AG20443 (cell line): ENCODE measurements at places on chromosomes 12 and 14.
A peak's percentile ranks its signal among the peaks of the same experiment; 100 is the strongest.

GRCh38 chr14:79318371-79318770, 892.9 kb downstream of the DIO2 start:
- DNase-seq, result no peak

- no peak for DNase-seq
These were observed 6.2 kb upstream of the WDR89 start for GRCh38 chr14:63647696-63648410.

DNA sequence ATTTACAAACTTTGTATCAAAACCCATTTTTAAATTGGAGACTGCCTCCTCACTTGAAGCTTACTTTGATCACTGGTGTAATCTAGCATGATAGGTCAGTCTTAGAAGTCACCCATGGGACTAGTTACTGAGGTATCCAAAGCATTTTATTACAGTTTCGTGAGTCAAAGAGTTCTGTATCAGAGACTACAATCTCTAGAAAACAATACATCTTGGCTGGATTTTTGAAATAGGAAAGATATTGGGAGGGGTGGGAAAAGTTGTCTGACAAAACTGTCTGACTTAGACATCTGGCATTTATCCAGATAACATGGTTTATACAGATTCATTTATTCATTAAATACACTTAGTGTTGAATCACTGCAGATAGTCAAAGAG, 173.5 kb upstream of the PDZRN4 start:
- no peak for DNase-seq

DNA sequence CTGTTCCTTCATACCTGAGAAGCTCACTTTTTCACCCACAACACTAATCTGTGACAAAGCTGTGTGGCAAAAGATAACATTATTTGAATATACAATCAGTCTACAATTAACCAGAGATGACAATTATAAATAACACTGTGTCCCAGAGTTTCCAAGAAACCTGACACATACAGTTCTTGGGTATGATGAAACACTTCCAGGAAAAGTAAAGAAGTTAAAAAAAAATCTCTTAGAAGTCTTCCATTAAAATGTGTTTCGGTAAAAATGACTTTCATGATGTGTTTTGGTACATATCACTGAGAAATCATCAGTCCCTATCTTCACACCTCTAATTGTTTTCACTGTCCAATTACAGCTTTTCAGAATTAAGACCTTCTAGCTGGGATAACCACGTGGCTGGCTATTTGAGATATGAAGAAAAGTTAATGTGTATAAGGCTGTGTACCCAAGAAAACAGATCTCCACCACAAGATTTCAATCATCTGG, 390.2 kb downstream of the SOX5 start:
- no peak for DNase-seq

DNA sequence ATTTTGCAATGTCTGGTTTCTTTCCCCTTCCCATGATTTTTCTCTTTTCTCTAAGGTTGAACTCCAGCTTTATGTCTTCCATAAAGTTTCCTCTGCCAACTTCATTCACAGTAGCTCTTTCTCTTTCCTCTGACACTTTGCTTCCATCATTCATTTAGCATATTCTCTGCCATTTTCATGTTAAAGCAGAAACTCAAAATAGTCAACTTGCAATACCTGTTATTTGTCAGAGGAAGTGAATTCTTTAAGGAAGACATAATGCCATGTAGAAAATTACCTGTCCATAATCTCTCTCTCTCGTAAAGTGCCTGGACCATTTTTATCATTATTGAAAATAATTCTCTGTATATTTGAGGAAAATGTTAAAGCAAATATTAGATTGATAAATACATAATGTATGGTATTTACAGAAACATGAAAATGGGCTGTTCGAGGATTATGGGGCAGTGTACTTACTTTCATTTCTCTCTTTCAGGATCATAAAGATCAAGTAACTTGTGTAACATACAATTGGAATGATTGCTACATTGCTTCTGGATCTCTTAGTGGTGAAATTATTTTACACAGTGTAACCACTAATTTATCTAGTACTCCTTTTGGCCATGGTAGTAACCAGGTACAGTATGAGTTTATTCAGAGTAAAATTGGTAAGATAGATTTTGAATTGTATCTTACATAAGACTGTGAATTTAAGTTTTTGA, 12.6 kb downstream of the NEDD1 start:
- no peak for DNase-seq

DNA sequence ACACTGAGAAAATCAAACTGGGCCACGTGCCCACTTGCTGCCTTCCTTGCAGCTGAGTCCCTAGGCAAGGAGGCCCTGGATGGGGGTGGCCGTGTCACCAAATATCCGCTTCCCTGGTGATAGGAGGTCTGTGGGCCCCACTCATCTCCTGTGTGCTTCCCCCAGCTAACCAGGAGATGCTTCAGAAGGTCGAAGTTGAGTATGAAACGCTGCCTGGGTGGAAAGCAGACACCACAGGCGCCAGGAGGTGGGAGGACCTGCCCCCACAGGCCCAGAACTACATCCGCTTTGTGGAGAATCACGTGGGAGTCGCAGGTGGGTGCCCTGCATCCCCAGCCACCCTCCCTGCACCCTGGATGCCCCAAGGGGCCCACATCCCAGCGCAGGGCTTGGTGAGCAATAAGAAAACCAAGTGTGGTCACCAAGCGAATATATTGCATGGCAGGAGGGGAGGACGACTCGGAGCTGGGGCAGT, 6.8 kb upstream of the SIVA1 start:
- DNase-seq, result no peak

DNA sequence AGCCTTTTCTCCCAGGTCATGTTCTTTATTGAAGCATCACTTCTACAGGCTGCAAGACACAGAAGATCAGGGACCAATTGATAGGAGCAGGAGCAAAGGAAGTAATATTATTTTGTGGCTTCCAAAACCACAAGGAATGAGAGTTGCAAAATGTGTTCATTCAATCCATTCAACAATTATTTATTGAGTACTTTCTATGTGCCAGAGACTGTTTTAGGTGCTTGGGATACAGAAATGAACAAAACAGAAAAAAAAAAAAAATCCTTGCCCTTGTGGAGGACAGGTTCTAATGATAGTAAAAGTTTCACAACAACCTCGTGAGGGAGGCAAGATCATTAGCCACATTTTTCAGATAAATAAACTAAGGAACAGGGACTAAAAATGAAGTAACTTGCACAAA, 20.1 kb upstream of the DACT1 start:
- no peak for DNase-seq

- no peak for DNase-seq
These were observed 86.3 kb upstream of the NRXN3 start for GRCh38 chr14:78083837-78084236.

- no peak for DNase-seq
These were observed 156.6 kb upstream of the BTG1 start for GRCh38 chr12:92302041-92302829.

GRCh38 chr14:69351385-69351784, 46.7 kb downstream of the ERH start:
- DNase-seq, result no peak

DNA sequence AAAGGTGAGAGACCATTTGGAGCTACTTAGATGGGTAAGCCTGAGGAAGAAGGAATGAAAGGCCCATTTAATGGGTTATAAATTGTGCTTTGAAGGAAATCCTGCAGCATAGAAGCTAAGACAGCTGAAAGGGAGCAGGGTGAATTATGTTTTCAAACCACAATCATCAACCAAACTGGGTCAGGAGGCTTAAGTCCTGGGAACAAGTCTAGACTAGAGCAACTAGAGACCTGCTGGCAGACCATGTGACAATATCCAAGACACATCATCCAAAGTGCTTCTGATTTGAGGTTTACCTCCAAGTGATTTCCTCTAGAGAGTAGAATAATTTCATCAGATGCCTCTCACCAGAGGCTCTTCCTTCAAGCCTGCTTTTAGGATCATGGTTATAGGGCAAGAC, 53.7 kb downstream of the MAP3K9 start:
- DNase-seq, result no peak

GRCh38 chr12:31850268-31850667, 108.9 kb upstream of the RESF1 start:
- no peak for DNase-seq

- no peak for DNase-seq
These were observed 167.9 kb upstream of the AVPR1A start for GRCh38 chr12:63318933-63319332.

DNA sequence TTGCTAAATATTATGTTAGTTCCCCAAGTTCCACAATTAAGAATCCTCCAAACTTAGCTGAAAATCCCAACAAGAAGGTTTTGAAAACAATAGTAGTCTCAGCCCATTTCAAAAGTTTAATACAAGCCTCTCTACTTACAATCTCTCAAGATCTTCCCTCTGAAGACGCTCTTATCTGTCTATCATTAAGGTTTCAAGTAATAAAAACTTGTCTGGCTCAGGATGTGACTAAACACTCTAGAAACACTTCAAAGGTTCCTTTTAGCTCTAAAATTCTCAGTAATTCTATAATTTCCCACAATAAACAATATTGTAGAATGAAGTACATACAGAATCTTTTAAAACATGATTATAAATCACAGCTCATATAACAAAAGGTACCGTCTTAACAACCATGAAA, 16.3 kb downstream of the YAF2 start:
- no peak for DNase-seq

GRCh38 chr12:5099591-5099990, 55.9 kb downstream of the KCNA5 start:
- DNase-seq, result no peak

- DNase-seq, result no peak
These were observed 5.7 kb upstream of the CCND2 start for GRCh38 chr12:4267704-4268328.

DNA sequence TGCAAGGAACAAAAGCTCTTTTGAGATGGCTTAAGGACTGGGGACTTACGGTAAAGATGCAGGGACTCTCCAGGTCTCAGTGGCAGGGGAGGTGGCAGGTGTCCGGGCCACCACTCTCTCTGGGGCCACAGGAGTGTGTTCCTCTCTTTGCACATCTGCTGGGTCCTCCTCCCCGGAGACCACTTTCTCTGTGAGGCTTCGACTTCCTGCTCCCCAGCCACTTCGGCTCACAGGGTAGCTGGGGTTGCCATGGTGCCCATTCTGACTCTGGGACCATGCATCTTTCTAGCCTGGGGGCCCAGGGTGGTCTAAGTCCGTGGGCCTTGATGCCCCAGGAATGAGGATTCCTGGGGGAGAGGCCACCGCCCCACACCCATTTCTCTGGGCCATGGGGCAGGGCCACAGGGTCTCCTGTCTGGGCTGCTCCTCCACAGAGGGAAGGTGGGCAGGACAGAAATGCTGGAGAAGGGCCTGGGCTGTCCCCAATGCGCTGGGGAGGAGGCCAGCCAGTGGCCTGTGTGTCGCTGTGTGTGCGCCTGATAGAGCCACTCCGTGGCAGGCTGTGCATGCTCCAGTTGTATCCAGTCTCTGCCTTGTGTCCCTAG, 38.5 kb downstream of the CCDC92 start:
- no peak for DNase-seq

- DNase-seq, result no peak
These were observed 616.5 kb downstream of the TRHDE start for GRCh38 chr12:72888693-72889092.

DNA sequence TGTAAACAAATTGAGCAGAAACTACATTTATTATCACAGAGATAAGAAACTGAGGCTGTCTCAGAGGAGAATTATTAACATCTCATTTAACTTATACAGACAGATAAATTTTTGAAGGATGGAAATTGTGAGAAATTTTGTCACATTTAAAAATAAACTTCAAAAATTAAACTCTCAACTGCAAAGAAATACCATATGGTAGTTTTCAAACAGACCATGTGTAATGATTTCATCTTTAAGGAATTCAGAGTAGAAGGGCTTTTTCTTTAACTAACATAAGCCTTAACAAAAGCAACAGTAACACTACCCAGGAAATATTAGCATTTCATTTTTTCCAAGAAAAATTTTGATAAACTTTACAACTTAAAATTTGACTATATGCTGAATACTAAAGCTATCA, 26.6 kb downstream of the NUP37 start:
- DNase-seq, result peak; percentile 9
